NCI-H446 (cell line): ENCODE measurements at places on chromosomes 11 and 22.
A peak's percentile ranks its signal among the peaks of the same experiment; 100 is the strongest.

- DNase-seq, result peak; percentile 15
Measured at GRCh38 chr22:36277482-36278291, 24.8 kb downstream of the APOL1 start.

- DNase-seq, result no peak
Measured at GRCh38 chr11:110654456-110654855, 57.8 kb downstream of the ARHGAP20 start.

DNA sequence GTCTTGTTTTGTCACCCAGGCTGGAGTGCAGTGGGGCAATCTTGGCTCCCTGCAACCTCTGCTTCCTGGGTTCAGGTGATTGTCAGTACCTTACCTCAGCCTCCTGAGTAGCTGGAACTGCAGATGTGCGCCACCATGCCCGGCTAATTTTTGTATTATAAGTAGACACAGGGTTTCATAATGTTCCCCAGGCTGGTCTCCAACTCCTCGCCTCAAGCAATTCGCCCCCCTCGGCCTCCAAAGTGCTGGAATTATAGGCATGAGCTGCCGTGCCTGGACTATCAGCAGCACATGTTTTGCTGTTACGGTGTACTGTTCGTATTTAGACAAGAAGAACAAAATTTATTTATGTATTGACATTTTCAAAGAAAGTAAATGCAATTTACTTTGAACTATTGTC lies 34.8 kb downstream of the RAB39A start:
- DNase-seq, result no peak

DNA sequence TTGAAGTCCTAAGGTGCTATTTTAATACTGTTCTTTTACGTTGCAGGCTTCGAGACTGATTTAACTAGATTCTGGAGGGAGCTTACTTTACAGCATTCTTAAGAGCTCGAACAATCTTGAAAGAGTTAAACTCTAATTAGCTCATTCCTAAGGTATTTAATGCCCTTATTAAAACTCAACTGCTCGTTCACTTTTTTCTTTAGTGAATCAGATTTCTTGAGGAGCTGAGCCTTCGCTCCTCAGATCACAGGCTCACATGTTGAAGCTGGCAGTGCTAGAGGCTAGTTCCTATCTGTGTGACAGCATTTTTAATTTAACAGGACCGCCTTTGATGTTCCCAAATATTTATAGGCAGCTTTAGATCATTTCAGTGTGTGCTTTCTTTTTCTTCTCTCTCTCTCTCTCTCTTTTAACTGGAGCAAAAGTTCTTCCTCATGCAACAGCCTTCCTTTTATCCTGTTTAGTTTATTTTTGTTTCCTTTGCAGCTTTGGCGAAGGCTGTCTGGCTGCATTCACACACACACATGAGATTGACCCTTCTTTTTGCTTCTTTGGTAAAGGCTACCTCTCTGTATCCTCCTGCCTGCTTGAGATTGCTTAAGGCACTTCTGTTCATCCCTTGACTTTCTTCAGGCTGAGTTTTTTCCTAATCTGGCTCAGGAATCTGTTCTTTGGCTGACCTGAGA lies 21.0 kb downstream of the ZNRF3 start:
- DNase-seq, result no peak

DNA sequence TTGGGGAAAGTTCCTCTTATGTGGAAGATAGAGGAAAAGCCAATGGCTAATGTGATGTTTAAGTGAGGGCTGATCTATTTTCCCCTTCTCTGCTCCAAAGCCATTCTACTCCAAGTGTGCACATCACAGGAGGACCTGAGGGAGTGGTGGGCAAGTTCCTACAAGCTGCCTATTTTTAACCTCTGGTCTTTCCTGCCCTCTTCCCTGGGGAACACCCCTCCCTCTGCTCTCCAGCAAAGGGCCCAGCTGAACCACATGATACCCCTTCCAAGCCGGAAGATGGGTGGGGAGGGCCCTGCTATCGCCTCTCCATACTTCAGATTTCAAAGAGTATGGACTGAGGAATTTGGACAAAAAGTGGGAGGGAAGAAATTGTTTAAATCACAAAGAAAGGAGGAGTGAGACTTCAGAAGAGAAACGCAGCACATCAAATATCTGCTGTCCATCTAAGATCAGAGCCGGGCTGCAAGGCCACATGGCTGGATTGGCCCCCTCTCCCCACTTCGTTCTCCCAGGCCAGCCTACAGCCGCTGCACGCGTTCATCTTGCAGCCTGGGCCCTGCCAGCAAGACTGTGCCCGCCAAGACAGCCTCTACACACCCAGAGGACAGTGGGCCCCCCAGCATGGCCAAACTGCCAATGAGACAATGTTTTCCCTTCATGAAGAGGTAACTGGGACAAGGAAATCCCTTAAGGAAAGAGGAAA lies 77.5 kb downstream of the MICAL3 start:
- DNase-seq, result no peak

- no peak for DNase-seq
Measured at GRCh38 chr22:20677684-20678242, 96.2 kb upstream of the SERPIND1 start.

- peak; percentile 75 for DNase-seq
Measured at GRCh38 chr11:560305-561147, at the start of the genes LMNTD2 and RASSF7. LMNTD2 (minus strand) TSS chr11:560738; CDS start chr11:560716, 22 bp downstream. RASSF7 (plus strand) TSS chr11:560970; CDS start chr11:561769, 799 bp downstream.

GRCh38 chr22:44567846-44568493 lies 69.9 kb upstream of the RTL6 start:
- no peak for DNase-seq

DNA sequence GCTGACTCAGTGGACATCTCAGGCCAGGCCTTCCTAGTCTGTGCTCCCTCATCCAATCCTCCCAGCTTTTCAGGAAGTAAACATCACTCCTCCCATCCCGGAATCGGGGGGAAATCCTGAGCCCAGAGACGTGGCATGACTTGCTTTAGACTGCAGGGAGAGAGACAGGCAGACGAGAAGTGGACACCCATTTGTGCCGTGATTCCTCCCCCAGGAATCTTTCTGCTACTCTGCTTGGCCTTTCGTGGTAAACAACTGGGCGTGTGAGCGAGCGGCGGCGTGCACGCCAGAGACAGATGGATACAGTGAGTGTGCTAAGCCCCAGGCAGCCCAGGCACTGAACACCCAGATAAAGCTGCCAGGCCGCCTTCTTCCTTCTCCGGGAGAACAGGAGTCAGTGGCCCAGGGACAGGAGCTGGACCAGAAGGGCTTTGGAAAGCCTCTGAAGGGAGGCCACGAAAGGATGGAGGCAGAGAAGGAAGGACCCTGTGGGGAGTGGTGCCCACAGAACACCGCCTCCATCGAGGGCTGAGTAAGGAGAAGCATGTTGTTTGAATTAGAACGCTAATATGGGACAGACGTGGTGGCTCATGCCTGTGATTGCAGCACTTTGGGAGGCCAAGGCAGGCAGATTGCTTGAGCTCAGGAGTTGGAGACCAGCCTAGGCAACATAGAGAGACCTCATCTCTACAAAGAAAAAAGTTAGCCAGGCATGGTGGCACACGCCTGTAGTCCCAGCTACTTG lies 53.0 kb upstream of the PRR5 start:
- DNase-seq, result no peak

DNA sequence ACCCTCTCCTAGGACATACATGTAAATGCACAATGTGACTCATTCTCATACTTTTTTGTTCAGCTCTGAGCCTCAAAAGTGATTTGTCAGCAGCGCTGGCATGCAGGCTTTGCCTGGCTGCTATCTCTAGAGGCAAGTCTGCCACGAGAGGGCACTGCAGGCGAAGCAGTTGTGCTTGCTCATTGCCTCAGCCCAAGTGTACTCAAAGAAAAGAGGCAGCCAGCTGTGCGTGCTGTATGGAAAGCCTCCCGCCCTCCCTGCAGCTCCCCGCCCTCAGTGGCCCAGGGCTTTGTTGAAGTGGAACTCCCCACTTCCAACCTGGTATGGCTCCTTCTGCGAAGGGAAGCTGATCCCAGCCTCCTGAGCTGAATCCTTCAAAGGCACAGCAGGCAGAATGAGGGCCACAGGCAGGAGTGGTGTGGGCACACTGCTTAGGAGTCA lies 16.3 kb downstream of the SDHAF2 start:
- DNase-seq, result peak; percentile 91

GRCh38 chr11:10518891-10519290 lies 22.1 kb downstream of the RNF141 start:
- no peak for DNase-seq

GRCh38 chr11:12164061-12165014 lies 53.9 kb downstream of the MICAL2 start:
- no peak for DNase-seq

GRCh38 chr11:33463059-33463458 lies 205.9 kb downstream of the HIPK3 start:
- no peak for DNase-seq

DNA sequence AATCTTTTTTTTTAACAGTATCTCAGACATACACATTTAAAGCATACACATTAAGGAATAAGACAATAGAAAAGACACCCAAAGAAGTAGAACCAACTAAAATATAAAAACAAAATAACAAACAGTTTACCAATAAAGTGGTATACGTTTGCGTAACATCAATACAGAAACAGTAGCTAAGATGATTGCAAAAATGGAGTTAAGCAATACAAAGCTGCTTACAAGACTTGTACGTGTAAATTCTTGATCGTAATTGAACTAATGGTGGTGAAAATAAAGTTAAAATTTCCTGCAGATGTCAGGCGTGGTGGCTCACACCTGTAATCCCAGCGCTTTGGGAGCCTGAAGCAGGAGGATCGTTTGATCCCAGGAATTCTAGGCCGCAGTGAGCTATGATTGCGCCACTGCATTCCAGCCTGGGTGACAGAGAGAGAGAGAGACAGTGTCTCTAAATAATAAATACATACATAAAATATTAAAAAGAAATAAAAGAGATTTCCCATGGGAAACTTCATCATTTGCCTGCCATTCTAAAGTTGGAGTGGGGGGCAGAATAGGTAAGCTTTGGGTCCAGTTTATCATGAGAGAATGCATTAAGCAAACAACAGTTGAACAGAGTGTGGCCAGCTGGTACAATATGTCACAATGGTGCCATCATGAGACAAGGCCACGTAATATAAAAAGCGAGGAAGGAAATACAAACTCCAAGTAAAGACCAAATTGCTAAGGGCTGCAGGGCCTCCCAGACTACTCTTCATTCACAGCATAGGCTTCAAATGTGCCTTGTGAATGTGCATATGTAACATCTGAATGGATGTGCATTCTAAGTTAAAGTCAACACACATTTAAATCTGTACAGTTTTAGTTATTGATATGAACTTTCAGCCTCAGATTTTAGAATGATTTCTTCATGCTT lies 38.9 kb upstream of the EED start:
- no peak for DNase-seq

GRCh38 chr22:29523761-29524160 lies 29.8 kb downstream of the THOC5 start:
- no peak for DNase-seq

DNA sequence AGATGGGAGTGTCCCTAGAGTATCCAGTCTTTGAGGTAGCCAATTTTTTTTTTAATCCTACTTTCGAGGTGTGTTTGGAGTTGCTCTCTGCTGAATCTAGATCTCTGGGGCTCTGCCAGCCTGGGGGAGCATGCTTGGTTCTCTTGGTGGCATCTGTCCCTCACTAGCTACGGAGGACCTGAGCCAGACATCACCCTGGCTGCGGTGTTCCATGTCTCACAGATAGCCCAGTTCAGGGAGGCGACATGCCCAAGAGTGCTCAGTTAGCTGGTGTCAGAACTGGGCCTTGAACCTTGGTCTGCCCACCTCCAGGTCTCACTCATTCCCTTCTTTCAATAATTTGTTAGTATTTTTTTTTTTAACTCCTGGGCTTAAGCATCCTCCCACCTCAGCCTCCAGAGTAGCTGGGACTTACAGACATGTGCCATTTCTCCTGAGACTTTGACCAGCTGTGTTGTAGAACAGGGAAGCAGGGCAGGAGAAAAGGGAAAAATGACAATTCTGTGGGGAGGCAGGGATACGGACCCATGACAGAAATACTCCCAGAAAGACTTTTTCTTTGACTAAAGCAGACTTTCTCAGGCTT lies 621 bp downstream of the HMOX1 start:
- DNase-seq, result no peak

DNA sequence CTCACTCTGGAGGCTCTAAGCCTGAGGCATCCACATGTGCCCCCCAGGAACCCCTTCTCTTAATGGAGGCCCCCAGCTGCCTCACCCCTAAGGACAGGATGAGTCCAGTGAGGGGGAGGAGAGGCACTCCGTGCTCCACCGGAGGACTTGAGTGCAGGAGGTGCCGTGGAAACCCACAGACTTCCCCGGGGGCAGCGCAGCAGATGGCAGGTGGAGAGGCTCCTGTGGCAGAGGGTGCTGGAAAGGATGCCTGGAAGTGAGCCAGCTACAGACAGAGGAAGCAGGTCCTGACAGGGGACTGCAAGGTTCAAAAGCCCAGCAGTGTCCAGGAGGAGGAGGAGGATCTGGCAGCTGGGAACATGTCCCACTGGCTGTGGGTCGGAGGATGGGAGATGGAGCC lies 1384.0 kb downstream of the TBC1D22A start:
- DNase-seq, result peak; percentile 38

DNA sequence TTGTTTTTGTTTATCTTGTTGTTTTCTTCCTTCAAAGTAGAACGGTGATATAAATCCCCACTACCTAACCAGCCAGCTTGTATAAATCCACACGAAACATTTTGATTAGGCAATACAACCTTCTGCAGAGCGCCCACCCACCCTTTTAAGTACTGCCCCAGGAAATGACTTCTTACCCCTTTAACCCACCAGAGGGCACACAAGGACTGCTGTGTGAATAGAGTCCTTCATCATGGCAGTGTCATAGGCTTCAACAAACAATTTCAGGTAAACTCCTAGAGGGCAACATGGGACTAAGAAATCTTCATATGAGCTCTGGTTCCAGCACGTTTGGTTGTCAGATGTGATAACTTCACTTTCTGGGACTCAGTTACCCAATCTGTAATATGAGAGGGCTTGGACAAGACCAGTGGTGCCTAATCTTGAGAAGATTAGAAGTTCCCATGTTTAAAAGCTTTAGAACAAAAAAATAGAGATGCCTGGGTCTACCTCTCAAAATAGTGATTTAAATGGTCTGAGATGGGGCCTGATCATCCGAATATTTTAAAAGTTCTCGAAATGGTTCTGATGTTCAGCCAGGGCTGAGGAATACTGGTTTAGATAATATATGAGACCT lies 56.1 kb downstream of the PIWIL4 start:
- DNase-seq, result peak; percentile 90

DNA sequence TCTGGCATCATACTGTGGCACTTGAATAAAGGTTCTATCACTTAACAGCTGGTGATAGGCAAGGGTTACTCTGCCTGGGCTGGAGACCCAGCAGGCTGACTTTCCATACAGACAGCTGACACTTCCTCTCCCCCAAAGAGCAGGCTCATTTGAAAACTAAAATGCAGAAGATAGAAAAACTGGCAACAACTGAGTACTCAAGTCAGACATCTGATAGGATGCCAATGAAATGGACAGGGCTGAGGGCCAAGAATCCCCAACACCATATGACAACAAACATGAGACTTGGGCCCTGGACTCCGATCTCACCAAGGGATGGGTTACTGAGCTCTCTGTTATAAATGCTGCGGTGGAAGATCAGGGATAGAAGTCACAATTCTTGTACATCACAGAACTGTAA lies 237.2 kb downstream of the LRRC4C start:
- peak; percentile 9 for DNase-seq

DNA sequence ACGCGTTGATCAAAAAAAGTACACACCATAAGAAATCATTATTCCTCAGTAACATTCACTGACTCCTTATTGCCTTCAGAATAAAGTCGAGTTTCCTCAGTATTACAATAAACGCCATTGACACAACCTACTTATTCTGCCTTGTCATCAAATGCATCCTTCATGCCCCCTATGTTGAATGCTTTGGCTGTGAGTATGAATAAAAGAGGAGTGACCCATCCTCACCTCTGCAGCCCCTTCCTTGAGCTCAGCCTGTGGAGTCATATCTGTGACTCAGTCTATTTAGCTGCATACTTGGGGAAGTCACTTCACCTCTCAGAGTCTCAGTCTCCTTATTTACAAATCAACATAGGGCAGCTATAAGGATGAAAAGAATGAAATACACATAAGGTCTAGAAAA lies 65.1 kb downstream of the USP35 start:
- no peak for DNase-seq
